ENCODE measurements at places on chromosomes 11 and 22.

DNA sequence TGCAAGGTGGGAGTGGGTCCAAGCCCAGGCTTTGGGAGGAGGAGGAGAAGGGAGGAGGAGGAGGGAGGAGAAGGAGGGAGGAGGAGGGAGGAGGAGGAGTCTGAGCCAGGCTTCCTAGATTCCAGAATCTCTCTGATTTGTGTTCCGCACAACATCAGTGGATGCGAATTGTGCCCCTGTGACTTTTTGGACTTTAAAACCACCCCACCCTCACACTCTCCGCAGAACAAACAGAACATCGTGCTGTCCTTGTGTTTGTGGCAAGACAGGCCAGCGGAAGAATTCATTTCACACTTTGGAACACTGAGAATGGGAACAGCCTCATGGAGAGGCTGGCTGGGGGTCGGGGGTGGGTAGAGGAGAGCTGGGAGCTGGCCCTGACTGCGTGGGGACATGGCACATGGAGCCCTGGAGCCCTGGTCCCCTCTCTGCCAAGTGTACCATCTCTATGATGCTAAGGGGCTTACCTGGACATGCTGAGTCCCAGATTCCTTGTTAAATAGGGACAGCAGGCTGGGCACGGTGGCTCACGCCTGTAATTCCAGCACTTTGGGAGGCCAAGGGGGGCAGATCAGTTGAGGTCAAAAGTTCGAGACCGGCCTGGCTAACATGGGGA lies 16.4 kb upstream of the SHANK2 start:
- no peak for DNase-seq

- DNase-seq: no peak
These were observed 213.1 kb upstream of the ZBED5 start for GRCh38 chr11:11070976-11071375.

- no peak for DNase-seq
These were observed 6.6 kb upstream of the OR4B1 start for GRCh38 chr11:48210052-48210451.

DNA sequence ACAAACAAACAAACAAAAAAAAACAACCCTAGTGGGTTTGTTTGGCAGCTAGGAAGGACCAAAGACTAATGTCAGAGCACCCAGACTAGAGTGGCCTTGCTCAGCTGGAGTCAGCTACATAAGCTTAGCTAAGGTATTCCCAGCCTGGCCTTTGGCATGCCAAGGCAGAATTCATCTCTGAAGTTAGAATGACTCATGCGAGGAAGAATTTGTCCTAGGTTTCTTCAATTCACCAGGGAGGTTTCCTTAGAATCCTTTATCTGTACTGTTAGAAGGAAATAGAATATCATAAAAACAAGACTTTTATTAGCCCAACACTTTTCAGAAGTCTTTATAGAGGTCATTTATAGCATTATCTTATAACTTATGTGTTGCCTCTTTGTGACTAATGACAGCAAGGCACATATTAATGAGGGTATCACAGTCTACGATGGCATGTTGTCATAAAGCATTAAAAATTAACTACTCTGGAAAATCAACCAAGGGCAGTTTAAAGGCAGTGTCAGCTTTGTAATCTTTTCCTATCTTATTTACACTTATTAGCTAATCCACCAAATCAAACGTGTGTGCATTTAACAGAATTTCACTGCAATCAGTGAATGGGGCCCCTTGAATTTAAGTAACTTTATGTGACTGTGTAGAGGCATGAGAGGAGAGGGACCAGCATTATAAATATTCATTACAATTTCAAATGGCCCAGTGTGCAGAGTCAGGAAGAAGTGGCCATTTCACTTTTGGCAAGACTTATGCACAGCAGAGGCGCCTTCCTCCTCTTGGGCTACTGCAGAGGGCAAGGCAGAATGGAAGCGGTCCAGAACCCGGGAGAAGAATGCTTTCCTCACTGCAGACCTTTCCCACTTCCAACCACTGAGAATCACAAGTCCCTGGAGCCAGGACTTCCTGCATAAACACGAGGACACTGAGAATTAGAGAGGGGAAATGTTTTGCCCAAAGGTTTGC lies 36.3 kb downstream of the SLC5A1 start:
- DNase-seq: no peak

DNA sequence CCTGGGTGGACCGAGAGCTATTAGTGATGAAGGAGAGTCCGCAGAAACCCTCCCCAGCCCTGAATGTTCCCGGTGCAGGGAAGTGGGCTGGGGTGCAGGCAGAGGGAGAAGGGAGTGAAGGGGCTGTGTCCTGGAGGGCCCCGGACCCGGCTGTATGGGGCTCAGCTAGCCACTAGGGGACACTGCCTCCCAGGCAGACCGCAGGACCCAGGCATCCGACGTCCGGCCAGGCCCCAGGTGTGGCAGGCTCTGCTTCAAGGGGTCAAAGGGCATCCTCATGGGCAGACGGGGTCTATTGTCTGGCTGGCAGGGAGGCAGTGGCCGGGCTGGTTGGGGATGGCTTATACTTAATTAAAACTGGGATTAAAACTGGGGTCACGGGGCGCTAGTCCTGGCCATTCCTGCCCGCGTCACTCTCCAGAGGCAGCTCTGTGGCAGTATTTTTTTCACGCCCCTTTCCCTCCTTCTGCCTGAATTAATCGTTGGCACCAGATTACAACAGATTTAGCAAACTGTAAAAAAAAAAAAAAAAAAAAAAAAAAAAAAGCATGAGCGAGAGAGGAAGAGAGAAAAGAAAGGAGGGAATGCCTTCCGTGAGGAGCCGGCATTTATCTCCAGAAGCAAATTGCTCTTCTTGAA lies 5.1 kb downstream of the FLRT1 start:
- peak; percentile 74 for DNase-seq

DNA sequence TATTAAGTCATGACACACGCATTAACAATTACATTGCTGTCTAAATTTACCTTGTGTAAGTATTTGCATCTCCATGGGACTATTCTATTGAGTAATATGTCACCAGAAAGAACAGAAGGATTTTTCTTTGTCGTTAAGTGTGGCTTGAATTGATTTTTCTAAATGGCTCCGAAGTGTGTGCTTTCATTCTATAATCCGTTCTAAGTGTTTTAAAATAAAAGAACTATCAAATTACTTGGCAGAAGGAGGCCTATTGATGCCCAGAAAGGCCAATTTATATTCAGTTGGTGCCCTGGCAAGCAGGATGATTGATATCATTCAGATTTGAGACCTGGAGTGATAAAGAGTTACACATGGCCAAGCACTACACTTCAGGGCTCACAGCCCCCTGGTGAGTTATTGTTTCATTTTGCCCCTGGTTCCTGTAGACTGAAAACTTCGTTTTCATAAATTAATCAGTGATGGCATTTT lies 538.9 kb upstream of the ANO5 start:
- no peak for DNase-seq

GRCh38 chr11:10438458-10438857 lies 16.6 kb upstream of the AMPD3 start:
- DNase-seq: no peak

- DNase-seq: no peak
These were observed 58.2 kb downstream of the COMMD9 start for GRCh38 chr11:36230779-36231699.

- no peak for DNase-seq
These were observed 16.5 kb downstream of the PPP2R1B start for GRCh38 chr11:111749646-111750045.

- no peak for DNase-seq
These were observed at the start of gene SAA1 for GRCh38 chr11:18265949-18266348. Gene SAA1 (plus strand): TSS chr11:18266264. CDS start chr11:18266888, 624 bp downstream.

- no peak for DNase-seq
These were observed 114.3 kb downstream of the INSC start for GRCh38 chr11:15229069-15229468.
